ENCODE measurements at places on chromosomes 12 and 14.
A peak's percentile ranks its signal among the peaks of the same experiment; 100 is the strongest.

DNA sequence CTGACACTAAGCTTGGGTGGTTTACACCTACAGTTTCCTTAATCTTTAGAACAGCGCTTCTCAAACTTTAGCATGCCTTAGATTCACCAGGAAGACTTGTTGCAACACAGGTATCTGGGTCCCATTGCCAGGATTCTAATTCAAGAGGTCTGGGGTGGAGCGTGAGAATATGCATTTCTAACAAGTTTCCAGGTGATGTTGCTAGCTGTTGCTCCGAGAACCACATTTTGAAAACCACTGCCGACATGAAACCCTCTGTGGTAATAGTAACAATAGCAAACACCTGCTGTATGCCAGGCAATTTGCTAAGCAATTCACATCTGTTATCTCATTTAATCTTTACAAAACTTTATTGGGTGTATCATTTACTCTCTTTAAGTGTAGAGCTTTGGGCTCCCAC lies 58.6 kb downstream of the TRHDE start:
- no peak for DNase-seq

- DNase-seq, result no peak
Measured at GRCh38 chr14:68834816-68835215, 41.9 kb upstream of the ZFP36L1 start.

- no peak for DNase-seq
Measured at GRCh38 chr12:14769466-14769968, 33.8 kb downstream of the WBP11 start.

GRCh38 chr12:30794591-30795409 lies 40.0 kb upstream of the CAPRIN2 start:
- no peak for DNase-seq

- no peak for DNase-seq
Measured at GRCh38 chr12:75890660-75891059, 140.9 kb downstream of the PHLDA1 start.

- DNase-seq, result no peak
Measured at GRCh38 chr14:22252686-22253085, 336.3 kb downstream of the DAD1 start.

- DNase-seq, result no peak
Measured at GRCh38 chr12:64631197-64631596, 20.9 kb downstream of the RASSF3 start.

GRCh38 chr12:125136702-125137101 lies 71.5 kb downstream of the AACS start:
- no peak for DNase-seq

GRCh38 chr14:26719514-26719913 lies 121.7 kb upstream of the NOVA1 start:
- no peak for DNase-seq

DNA sequence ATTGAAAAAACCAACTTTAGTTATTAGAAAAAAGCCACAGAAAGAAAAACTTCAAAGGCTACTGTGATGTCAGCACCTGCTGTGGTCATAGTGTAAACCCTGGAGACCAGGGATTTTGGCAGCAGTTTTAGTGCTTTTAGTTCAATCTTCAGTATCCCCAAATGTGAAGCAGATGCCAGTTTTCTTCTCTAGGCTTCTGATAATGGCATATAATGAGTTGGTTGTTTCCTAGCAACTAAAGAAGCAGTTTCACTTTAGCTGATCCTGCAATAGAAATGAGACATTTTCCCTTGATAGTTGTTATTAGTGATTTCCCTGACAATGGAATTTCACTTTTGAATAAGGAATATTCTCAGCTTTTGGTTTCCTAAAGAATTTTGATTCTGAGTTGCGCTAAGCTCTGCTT lies 131.2 kb downstream of the NUBPL start:
- DNase-seq, result no peak

DNA sequence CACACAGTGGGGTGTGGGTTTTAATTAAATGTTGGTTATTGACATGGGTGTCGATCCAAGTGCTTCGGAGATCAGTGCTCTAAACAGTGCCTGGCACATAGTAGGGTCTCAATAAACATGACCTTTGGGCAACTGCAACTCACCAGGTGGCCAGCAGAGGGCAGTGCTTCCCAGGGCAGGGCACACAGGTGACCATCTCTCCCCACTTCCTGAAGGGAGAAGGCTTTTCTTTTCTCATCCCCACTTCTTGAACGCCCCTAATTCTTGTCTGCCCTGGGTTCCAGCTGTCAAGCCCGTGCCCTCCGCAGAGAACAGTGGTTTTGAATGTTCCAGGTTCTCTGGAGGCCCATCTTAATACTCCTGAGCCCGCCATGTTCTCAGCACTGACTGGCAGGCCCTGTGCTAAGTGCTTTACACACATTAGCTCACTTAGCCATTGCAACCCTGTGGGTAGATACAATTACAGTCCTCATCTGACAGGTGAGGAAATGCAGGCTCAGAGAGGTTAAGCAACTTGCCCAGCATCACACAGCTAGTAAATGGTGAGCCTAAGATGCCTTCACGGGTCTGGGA lies 16.3 kb downstream of the RAPGEF3 start:
- peak; percentile 66 for DNase-seq

- DNase-seq, result no peak
Measured at GRCh38 chr12:25985316-25986175, 27.1 kb downstream of the RASSF8 start.

GRCh38 chr14:99320105-99320572 lies 48.1 kb upstream of the BCL11B start:
- DNase-seq, result peak; percentile 62

GRCh38 chr12:1929985-1930802 lies 11.7 kb upstream of the CACNA2D4 start:
- DNase-seq, result no peak

DNA sequence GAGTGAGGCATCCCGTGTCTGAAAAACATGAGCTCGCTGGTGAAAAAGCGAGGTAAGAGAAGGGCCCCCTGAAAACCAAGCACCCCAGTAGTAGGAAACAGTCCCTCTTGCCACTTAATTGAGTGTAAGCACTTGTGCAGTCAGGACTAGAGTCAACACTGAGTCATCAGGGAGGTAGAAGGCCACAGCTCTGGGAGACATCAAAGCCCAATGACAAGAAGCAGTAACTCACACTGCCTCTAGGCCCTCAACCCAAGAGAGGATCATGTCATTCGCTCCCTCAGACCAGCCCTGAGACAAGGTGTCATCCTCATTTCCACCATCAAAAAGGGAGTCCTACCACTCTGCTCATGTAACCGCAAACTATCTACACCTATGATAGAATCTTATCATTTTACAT lies 17.8 kb downstream of the POMT2 start:
- no peak for DNase-seq

DNA sequence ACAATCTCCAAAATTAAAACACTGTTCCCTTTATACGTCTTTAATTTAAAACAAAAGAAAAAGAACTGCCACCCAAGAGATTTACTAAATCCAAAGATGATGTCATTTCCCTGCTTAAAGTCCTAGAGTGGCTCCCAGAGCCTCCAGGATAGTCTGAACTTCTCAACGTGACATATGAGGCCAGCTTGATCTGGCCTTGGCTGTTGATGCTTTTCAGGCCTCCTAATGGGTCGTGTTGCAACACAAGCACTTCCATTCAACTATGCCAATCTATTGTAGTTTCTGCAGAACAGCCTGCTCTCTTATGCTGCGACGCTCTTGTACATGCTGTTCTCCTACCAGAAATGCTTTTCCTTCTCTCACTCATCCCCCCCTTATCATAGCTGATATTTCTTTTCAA lies 35.7 kb downstream of the LGR5 start:
- DNase-seq, result no peak

GRCh38 chr14:71932229-71932981 lies at the start of gene RGS6:
Gene RGS6 (plus strand): TSS chr14:71932429.
- DNase-seq, result no peak

All from activated CD4-positive, alpha-beta T cell treated with anti-CD3 and anti-CD28 coated beads, Interleukin-2, amount 50 U/mL, for 4 hours (primary cell).